ENCODE measurements at places on chromosomes 2 and 18.
A peak's percentile ranks its signal among the peaks of the same experiment; 100 is the strongest.

DNA sequence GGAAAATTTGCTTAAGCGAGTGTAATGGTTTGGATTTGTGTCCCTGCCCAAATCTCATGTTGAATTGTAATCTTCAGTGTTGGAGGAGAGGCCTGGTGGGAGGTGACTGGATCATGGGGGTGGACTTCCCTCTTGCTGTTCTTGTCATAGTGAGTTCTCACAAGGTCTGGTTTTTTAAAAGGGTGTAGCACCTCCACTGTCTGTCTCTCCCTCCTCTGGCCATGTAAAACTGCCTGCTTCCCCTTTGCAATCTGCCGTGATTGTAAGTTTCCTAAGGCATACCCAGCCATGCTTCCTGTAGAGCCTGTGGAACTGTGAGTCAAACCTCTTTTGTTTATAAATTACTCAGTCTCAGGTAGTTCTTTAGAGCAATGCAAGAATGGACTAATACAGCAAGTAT, 6.6 kb downstream of the YIPF4 start:
- no peak for DNase-seq

GRCh38 chr2:8394131-8394530, 287.7 kb upstream of the ID2 start:
- DNase-seq, result no peak

DNA sequence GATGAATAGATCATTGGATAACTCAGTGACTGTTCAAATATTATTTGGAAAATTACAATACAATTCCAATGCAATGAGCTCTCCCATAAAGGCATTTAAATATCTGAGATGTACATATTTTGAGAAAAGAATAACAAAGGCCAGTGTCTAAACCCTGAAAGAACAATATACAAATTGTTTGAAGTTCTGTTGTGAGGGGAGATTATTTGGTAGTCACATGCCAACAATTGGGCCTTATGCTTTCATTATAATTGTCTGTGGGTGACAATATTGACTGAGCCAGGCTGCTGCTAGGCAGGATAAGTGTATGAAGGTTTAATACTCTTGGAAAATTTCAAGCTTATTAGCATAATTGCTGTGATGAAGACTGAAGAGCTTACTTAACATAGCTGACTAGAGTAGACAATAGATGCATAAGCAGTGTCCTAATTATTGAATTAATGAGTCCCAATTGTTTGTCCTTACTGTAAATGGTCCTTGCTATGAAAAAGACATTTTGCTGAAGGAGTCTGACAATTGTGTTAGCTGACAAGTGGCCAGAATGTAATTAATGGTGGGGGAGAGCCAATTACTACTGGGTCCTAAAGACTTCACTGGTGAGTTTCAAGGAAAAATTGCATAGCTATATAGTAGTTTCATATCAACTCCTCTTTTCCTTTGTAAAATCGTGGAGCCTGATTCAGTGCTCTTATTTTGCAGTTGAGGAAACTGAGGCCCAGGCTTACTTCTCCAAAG, 5.0 kb upstream of the SMAD2 start:
- DNase-seq, result no peak

- no peak for DNase-seq
These were observed 26.3 kb upstream of the NPC1 start for GRCh38 chr18:23612434-23613090.

- no peak for DNase-seq
These were observed 169.1 kb downstream of the DCDC2C start for GRCh38 chr2:3872451-3872850.

DNA sequence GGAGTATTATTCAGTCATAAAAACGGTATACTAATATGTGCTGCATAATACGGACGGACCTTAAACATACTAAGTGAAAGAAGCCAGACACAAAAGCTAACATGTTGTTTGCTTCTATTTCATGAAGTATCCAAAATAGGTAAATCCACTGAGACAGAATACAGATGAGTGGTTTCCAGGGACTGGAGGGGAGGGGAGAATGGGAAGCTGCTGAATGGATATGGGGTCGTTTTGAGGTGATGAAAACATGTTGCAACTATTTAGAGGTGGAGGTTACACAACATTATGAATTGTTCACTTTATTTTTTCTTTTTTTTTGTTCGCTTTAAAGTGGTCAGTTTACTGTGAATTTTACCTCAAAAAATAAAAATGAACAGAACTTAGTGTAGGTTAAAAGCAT, 52.9 kb downstream of the RAB10 start:
- DNase-seq, result no peak

DNA sequence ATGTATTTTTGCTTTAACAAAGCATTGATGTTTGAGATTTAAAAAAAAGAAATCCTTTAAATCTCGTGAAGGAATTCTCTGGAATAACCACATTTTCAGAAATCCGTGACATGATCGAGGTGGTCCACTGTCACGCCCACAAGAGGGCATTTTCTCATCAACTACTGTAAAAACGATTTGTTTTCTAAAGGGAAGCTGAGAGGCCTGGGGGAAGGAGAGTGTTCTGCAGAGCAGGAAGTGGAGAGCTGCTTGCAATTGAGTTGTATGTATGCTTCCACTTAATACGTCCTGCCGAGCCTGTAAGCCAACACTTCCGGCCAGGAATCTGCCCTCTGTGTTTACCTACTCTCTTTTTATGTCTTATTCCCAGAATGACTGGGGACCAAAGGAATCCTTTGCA, 19.4 kb downstream of the KLHL29 start:
- DNase-seq, result peak; percentile 82

DNA sequence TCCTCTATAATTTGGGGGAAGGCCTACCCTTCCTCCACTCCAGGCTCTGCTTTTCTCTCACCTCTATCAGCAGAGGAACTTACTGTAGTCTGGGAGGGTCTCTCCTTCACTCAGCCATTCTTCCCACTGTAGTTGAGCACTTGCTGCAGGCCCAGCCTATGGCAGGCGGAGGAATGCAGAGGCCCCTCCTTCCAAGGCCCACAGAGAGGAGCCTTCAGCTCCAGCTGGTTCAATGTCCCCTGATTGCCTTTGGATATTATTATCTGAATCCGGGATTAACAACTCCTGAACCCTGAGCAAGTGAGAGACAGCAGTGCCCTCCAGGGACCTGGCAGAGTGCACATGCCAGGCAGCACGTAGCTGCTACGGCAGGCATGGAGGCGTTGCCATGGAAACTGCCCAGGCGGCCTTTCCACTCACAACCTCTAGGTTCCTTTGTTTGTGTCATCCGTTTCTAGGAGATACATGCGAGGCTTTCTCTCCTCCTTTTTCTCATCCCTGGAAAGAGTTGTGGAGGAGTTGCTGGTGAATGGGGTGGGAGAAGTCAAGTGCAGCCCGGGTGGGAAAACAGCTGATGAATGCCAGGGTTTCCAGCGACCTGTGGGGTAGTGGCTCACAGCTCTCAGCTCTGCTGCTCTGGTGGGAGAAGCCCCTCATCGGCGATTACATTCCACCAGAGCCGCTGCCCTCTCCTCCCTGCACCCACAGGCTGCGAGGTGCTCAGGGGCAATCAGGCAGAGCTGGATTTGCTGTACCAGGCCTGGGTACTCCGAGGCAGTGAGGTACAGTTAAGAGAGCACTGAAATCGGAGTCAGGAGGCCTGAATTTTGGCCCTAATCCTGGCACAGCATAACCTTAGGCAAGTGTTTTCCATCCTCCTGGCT, 55.3 kb upstream of the HK2 start:
- no peak for DNase-seq

GRCh38 chr2:219638948-219639755, 11.7 kb downstream of the SLC4A3 start:
- no peak for DNase-seq

- DNase-seq, result no peak
These were observed 79.7 kb downstream of the NCK2 start for GRCh38 chr2:105824446-105824845.

GRCh38 chr2:108413711-108414095, 35.3 kb upstream of the GCC2 start:
- DNase-seq, result no peak

- no peak for DNase-seq
These were observed 12.8 kb upstream of the TTN start for GRCh38 chr2:178819992-178820391.

GRCh38 chr2:200985799-200986198, 22.3 kb upstream of the ORC2 start:
- DNase-seq, result peak; percentile 11

- DNase-seq, result no peak
These were observed 28.3 kb downstream of the ZAP70 start for GRCh38 chr2:97741686-97742085.

GRCh38 chr2:224753743-224754540, 37.8 kb upstream of the CCDC195 start:
- peak; percentile 94 for DNase-seq

DNA sequence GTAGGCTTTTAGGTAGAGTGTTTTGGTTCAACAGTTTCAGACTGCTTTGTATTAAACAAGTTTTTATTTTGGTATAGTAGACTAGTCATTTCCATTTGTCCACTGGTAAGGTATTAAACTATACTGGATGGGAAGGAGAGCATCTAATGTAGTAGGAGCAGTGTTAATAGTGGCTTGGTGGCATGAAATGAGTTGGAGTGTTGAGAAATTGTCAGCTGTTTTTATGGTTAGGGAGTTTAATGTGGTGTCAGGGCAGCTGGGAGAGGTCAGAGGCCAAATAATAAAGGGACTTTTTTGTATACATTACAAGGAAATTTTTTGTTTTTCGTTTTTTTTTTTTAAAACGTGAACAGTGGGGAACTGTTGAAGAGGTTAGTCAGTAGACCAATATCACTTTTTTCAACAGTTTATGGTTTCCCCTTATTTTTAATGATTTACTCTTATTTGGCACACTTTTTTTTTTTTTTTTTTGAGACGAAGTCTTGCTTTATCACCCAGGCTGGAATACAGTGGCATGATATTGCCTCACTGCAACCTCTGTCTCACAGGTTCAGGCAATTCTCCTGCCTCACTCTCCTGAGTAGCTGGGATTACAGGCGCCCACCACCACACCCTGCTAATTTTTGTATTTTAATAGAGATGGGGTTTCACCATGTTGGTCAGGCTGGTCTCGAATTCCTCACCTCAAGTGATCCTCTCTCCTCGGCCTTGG, 21.2 kb downstream of the ACTR3 start:
- DNase-seq, result no peak

DNA sequence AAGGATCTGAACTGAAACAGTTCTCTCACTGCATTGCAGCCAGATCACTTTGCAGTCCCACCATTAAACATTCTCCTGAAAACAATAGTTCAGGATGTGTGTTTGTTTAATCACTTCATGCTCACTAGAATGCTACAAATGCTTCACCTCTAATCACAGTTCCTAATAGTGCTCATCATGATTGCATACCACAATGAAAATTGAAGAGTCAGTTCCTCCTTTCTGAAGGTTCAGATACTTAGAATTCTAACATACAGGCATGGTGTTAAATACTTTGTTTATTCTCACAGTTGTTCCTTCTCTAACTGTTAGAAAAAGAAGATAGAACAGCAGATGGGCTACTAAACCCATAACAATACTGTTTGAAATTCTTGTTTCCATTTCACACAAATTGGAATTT, 622.3 kb upstream of the ACVR2A start:
- no peak for DNase-seq

DNA sequence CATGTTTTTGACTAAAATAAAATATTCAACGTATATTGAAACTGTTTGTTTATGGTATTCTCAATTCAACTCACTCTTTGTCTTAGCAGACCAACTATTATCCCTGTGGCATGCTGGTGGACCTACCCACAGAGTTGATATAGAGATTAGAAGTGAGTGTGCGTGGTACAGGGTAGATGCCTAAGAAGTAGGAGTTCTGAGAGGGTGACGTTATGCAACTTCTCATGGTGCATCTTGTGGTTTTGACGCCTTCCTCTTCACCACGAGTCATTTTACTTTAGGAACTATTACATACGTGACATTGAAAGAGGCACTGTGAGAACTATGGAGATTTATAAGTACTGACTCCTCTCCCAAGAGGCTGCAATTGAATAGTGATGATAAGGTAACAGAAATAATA, 26.6 kb upstream of the NAPG start:
- no peak for DNase-seq

DNA sequence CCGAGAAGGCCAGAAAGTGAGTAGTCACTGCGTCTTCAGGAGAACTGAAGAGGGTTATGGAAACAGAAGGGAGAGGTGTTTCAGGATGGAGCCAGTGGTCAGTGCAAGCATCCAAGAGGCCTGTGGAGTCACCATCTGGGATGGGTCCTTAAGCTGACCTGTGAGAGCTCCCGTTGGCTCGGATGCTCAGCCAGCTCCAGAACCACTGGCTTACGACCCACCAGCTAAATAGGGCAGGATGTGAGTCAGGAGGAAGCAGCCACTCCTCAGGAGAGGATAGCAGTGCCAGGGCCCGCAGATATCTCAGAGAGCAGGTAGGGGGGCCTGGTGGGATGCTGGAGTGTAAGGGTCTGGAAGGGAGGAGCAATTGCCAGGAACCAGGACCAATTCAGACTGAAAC, 63.1 kb upstream of the B3GNT7 start:
- no peak for DNase-seq

GRCh38 chr2:200336980-200337615, 30.6 kb downstream of the SPATS2L start:
- no peak for DNase-seq

All from skeletal muscle cell (primary cell).